ENCODE measurements at places on chromosomes 4 and X. TPM values are rescaled to one million over a fixed set of nuclear protein-coding genes. Genes with fewer than 3 reads are reported as not detected.
A peak's percentile ranks its signal among the peaks of the same experiment; 100 is the strongest.

- no peak for DNase-seq
Measured at GRCh38 chr4:116755051-116755450, 330.3 kb downstream of the TRAM1L1 start.

DNA sequence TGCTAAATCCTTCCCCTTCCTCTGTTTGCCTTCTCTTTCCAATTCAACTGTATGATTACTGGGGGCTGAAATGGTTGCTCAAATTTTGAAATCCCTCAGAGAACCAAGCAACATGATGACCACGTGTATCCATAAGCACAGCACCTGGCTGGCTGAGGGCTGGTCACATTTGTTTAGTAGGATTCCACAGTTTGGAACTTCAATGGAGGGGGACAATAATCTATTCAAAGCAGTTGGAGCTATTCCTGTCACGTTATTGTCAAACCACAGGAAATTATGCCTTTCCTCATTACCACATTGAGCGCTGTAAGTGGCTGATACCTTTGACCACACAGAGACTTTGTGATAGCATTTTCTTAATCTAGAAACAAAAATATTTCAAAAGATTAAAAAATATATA, 7.0 kb downstream of the TMSB4X start:
- DNase-seq: no peak

- peak; percentile 94 for DNase-seq
Measured at GRCh38 chr4:55733932-55734331, 85.7 kb upstream of the EXOC1L start.

GRCh38 chr4:107592519-107592918, 127.5 kb downstream of the PAPSS1 start:
- DNase-seq: no peak

Gene ARMCX1
- total RNA-seq: 5.8 TPM

- no peak for DNase-seq
Measured at GRCh38 chr4:97662133-97662532, 481.1 kb downstream of the STPG2 start.

GRCh38 chr4:139300431-139301112, 733 bp upstream of the NAA15 start:
- peak; percentile 79 for DNase-seq

Gene KCTD8
- under 0.01 TPM for total RNA-seq

DNA sequence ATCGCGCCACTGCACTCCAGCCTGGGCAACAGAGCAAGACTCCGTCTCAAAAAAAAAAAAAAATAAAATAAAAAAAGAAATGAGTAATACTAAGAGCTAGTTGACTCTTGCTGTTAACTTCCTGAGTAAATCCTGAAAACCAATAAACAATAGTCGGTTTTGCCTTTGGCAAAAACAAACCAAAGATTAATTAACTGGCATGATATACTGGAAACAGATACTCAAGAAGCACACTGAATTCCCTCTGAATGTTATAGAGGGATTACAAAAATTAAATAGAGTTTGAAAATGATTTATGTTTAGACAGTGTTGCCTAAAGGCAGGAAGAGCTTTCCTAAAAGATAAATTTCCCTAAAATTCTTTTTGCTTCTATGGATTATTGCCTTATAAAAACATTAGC, 1702.3 kb downstream of the STIM2 start:
- DNase-seq: peak; percentile 42

DNA sequence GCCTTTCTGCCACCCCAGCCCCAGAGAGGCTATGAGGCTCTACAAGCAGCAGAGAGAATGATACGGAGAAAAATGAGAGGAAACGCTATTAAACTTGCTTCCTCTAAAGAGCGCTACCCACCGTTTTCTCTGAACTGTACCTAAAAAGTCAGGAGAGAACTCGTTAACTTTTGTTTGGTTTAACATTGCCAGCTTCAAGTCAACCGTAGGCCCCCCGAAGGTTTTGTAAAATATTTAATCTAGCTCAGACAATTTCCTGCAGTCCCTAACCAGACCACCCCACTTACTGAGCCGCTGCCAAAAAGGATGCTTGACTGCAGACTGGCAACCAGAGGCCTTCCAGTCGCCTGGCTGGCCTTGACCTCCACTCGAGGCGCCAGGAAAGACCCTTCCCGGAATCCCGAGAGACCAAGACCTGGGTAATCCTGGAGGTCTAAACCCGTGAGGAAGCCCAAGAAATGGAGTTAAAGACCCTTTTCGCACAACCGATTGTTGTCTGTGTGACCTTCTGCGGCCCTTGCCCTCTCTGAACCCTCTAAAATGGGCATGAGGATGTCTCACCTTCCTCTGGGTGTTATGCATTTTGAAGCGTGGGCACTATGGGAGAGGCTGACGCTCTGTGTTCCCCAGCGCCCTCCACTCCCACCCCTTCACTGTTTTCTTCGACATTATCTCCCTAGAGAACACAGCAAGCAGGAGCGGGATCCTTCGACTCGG, 86.3 kb downstream of the BCOR start:
- no peak for DNase-seq

Gene RS1
- not detected for total RNA-seq

Gene AWAT2
- total RNA-seq: not detected

DNA sequence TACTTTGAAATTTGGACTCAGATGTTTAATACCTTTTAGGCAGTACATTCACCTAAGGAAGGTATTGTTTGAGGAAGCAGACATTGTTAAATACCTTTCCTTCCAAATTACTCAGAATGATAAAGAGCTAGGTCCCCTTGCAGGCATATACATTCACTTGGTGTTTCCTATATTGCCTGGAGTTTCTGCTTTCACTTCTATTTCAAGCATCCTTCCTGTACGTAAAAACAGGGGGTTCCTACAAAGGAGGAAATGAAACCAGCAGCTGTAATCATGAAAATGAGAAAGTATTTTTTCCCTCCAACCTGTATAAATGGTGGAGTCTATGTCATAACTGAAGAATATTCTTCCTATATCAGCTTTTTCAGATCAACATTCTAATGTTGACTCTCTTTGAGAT, 90.4 kb upstream of the RASGEF1B start:
- DNase-seq: no peak

Gene MAGEA12
- not detected for total RNA-seq

Gene PDGFRA
- 2.1 TPM for total RNA-seq

- peak; percentile 43 for DNase-seq
Measured at GRCh38 chr4:104064646-104065577, 345.1 kb upstream of the TACR3 start.

DNA sequence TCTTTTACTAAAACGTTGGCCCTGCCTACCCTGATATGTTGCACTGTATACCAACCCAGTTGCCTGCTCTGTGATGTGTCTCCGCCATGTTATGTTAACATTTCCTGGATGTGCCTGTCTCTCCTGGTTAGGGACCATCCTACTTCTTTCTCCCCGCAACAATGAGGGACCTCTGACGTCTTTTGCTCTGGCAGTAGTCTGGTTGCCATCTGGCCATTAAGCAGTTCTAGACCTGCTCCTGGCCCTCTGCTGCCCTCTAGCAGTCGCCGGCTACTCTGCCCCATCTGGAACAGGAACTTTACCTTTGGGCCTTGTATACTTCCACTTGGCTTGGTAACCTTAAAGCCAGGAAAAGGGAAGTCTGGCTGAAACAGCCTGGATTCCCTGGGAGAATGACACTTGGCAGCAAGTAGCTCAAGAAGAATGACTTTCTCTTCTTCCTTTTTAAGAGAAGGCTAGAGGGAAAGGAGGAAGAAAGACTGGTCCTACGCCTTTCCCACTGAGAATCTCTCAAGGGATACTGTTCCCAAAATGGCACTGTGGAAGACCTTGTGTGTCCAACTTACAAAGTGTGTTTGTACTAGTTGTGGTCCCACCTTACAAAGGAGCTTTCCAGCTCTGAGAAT, 63.5 kb downstream of the GPC3 start:
- DNase-seq: peak; percentile 18

Gene TMSB15A
- total RNA-seq: not detected

DNA sequence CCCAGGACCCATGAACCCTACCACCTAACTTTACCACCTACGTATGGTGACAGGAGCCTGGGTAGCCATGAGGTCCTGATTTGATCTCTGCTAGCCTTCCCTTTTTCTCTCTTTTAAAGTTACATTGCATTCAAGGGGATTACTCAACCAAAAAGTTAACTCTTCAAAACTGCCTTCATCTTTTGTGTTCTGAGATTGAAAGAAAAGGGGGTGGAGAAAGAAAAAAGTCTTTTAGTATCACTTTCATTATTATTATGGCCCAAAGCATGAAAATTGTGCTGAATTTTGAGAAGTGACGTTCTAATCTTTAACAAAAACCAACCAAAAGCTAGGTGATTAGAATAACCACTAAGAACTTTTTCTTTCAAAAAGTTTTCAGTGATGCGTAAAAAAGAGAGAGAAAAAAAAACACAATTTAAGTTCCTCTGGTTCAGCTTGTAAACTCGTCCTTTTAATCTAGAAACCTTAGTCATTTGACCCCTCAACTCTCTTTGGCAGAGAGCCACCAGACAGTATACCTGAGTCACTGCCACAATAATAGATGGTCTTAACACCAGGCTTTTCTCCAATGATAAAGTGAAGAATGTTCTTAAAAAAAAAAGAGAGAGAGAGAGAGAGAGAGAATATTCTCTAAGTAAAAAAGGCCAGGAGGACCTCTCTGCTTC, 347.4 kb upstream of the FGF13 start:
- peak; percentile 78 for DNase-seq

Gene PCDH19
- under 0.01 TPM for total RNA-seq

- no peak for DNase-seq
Measured at GRCh38 chr4:139866276-139866962, 200.8 kb downstream of the MGST2 start.

GRCh38 chrX:14942341-14942740, 69.1 kb downstream of the MOSPD2 start:
- DNase-seq: no peak

Gene ERVMER34-1
- 3.2 TPM for total RNA-seq

DNA sequence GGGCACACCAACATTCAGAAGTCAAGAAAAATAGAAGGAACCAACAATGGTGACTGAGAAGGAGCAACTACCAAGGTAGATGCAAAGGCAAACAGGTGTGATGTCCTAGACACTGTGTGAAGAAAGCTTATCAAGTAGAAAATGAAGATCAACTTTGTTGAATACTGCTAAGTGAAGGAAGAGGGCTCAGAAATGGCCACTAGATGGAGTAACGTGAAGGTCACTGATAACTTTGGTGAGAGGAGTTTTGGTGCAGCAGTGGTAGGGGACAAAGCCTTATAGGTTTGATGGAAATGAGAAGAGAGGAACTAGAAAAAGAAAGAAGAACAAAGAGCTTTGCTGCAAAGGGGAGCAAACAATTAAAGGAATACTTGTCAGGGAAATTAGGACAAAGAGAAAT, 23.5 kb downstream of the OTC start:
- peak; percentile 15 for DNase-seq

Gene GEMIN8
- total RNA-seq: 7.9 TPM

Gene NOX1
- not detected for total RNA-seq

Gene SASH3
- not detected for total RNA-seq

Gene MAGED4
- total RNA-seq: 0.26 TPM

DNA sequence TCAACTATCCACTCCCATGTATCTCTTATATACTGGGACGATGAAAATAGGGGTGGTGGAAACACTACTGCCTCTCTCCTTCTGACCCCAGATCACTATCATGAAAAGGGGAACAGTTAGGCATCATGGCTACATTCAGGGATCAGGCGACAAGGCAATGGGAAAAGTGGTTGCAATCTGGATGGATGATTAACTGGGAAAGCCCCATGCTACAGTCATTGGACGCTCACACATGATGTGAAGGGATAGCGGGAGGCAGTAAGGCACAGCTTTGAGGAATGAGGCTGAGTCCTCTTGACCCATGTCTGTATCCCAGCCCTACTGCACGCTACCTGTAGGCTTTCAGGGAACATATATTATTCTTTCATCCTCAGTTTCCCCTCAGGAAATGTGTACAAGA, 10.2 kb downstream of the GASK1B start:
- no peak for DNase-seq

GRCh38 chr4:110869862-110870572, 247.1 kb upstream of the PITX2 start:
- DNase-seq: no peak

GRCh38 chr4:76704133-76704881, 193.6 kb downstream of the SOWAHB start:
- peak; percentile 88 for DNase-seq

GRCh38 chrX:155968791-155969190, 28.7 kb upstream of the IL9R start:
- DNase-seq: no peak

- no peak for DNase-seq
Measured at GRCh38 chr4:1538096-1538410, 131.8 kb upstream of the NKX1-1 start.

DNA sequence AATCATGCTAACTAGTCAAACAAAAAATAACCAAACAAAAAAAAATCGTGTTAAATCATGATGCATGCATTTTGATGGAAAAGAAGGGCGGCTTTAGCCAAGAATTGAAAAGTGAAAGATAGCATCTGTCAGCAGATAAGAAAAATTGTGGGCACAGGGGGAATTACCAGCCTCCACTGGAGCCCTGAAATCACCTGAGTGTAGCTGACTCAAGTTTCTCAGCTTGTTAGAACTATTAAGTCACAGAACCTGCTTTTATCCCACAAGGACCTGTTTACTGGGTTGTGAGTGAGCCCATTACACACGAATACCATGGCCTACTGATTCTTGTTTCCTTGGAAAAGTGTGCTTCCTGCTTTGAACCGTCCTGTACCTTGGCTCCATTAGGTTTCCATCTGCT, 85.2 kb downstream of the COX18 start:
- no peak for DNase-seq
